Muscle of back (tissue), 13 donors: ENCODE measurements at places on chromosomes 3 and 15. TPM values are rescaled to one million over a fixed set of nuclear protein-coding genes. Genes with fewer than 3 reads are reported as not detected.

- no peak for DNase-seq
Measured at GRCh38 chr15:80749589-80749988, 29.6 kb upstream of the CEMIP start.

LMAN1L gene
- polyA plus RNA-seq, result not detected

GRCh38 chr3:147799601-147800000, 390.4 kb downstream of the ZIC1 start:
- no peak for DNase-seq

GRCh38 chr3:160245261-160245800, 20.1 kb downstream of the C3orf80 start:
- no peak for DNase-seq

- no peak for DNase-seq
Measured at GRCh38 chr15:92902737-92903593, 2.8 kb downstream of the CHD2 start.
